ENCODE measurements at places on chromosomes 5 and 9.

DNA sequence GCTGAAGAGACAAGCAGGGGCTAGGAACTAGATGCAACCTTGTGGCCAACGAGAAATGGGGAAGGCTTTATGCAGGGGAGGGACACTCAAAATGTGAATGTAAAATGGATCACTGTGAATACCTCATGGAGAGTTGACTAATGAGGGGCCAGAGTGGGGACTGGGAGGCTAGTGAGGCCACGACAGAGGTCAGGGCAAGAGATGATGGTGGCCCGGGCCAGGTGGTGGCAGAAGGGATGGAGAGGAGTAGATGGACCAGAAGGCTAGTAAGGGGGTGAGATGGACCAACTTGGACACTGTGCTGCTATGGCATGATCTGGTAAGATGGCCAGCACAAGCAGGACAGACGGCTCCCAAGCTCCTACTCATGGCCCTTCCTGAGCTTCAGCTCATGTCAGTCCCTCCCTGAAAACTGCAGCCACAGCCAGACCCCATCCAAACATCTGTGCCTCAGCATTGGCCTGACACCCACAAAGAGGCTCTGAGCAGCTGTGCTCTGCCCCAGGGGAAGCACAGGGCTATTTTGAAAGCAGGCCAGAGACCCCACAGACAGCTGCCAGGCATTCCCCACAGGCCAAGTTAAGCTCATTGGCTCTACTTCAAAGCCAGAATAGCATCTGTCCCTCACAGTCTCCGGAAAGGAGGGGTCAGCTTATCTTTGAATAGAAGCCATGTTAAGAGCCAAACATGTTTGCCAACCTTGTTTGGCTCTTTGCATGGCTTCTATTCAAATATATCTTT, 22.1 kb downstream of the P4HA2 start:
- DNase-seq: no peak

DNA sequence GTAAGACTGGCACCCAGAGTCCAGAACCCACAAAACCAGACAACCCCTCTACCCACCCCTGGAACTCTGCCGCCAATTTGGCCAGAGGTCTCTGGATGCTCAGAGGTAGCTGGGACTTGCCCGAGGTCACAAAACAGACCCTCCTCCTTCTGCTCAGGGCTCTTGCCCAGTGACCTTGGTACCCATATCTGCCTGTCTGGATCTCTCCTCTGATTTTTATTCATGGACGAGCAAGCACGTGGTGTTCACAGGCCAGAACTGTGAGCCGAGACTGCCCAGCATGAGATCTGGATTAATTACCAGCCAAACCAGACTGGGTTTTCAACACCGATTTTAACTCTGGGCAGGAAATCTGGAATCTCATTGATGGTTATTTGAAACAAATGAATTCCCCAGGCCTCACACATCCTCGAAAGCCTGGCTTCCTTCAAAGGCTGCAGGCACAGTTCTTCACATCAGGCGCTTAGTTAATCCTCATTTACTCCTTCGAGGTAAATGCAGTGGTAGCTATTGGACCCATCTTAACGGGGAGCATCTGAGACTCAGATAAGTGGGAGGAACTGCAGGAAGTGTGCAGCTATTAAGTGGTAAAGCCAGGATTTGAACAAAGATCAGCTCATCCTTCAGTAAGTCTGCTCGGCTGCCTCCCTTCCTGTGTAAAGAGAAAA, 21.4 kb downstream of the COL27A1 start:
- no peak for DNase-seq

GRCh38 chr5:92944903-92945604, 636.0 kb downstream of the NR2F1-AS1 start:
- DNase-seq: no peak

- no peak for DNase-seq
These were observed 120.1 kb downstream of the WNK2 start for GRCh38 chr9:93303806-93304573.
